ENCODE measurements at places on chromosomes 12 and 14.

DNA sequence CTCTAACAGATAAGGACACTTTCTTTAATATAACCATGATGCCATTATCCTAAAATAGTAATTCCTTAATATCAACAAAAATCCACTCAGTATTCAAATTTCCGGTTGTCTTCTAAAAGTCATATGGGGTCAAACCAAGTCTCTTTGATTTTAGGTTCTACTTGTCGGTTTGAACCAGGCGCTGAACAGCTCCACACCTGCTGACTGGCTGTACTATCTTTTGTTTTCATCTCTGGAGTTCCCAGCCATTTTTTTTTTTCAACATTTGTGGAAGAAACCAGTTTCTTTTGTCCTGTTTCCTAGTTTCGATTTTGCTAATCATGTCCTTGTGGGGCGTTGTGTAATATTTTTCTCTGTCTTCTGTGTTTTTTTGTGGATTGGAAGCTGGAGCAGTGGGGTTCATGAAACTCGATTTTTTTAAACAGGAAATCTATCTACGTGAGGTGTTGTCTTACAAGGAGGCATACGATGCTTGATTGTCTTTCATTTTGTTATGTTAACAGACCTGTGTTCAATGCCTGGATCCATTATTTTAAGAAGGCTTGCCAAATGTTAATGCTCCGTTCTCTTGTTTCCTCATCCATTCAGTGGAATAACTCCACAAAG, 50.2 kb downstream of the FZD10 start:
- peak; percentile 2 for DNase-seq

- peak; percentile 47 for DNase-seq
These were observed 219.5 kb downstream of the KIF26A start for GRCh38 chr14:104357689-104358527.

DNA sequence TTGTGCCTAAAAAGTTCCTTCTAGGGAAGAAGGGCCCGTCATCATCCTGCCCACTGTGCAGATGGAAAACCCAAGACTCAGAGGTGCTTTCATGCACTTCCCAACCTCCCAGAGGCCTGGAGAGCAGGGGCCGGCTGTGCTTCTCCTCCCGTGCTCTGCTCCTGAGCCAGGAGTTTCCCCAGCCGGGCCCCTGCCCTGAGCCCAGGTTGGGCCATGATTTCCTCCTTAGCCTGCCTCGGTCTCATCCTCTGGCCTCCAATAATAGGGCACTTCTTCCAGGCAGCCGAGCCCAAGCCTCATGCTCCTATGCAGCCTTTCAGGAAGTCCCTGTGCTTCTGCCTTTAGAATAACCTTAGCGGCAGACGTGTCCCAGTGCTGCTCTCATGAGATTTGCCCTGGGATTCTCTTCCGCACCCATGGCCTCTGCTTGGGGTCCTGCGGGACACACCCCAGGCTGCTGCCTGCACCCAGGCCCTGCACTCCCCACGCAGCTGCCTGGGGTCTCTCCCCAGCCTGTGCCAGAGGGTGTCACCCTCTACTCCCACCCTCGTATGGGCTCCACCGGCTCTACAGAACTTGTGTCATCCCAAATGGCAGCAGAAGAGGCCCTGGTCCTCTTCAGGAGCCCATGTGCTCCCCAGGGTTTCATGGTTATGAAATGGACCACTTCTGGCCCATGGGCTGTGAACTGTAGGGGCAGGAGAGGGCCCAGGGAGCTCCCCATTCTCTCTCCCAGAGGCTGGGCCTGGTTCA, 359.3 kb downstream of the ADGRD1 start:
- DNase-seq = peak; percentile 45

DNA sequence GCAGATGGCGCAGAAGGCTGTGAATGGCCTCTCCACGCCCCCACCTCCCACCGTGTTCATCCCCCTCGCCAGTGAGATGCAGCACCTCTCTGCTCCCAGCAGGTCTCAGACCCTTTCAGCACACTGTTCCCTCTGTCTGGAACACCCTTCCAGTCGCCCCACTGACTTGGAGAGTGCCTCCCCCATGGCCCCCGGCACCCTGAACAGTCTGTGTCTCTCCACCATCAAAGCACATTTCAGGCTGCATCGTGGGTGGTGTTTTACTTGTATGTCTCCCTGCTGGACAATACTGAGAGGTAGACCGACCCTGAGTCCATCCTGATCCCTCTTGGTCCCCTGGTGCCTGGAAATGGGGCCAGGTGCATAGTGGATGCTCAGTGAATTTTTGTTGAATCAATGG, 34.9 kb downstream of the CACNA2D4 start:
- DNase-seq = no peak

DNA sequence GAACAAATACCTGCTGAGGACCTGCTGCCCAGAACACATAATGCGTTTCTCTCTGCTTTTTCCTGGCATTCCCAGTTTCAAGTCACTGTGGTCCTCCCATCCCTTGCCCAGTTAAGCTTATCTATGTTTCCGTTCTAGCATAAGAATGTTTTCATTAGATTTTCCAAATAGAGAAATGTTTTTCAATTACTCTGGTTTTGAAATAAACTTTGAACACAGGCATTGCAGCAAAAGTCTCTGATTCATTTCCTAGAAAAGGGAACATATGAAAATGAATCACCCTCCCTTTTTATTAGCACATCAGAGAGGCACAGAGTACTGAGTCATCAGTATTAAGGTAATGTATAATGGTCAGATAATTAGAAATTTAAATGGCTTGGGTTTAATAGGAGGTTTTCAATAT, 201.1 kb upstream of the TMEM260 start:
- DNase-seq = no peak

DNA sequence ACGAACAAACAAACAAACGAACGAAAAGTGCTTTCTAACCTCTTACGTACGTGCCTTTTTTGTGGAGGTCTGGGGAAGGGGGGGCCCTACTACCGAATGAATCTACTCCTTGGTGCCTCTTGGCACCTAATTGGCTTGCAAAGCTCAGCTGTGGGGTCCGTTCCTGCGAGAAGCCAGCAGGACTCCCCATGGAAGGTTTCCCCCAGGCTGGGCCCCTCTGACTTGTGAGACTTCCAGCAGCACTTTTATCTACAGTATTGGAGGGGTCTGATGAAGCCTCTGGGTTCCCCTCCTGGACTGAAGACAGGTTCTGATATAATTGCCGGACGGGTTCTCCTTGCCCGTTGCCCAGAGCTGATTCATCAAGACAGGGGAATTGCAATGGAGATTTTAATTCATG, 1.2 kb upstream of the TMEM106C start:
- no peak for DNase-seq

- DNase-seq = peak; percentile 60
These were observed 5.8 kb upstream of the PUS1 start for GRCh38 chr12:131923260-131923659.

DNA sequence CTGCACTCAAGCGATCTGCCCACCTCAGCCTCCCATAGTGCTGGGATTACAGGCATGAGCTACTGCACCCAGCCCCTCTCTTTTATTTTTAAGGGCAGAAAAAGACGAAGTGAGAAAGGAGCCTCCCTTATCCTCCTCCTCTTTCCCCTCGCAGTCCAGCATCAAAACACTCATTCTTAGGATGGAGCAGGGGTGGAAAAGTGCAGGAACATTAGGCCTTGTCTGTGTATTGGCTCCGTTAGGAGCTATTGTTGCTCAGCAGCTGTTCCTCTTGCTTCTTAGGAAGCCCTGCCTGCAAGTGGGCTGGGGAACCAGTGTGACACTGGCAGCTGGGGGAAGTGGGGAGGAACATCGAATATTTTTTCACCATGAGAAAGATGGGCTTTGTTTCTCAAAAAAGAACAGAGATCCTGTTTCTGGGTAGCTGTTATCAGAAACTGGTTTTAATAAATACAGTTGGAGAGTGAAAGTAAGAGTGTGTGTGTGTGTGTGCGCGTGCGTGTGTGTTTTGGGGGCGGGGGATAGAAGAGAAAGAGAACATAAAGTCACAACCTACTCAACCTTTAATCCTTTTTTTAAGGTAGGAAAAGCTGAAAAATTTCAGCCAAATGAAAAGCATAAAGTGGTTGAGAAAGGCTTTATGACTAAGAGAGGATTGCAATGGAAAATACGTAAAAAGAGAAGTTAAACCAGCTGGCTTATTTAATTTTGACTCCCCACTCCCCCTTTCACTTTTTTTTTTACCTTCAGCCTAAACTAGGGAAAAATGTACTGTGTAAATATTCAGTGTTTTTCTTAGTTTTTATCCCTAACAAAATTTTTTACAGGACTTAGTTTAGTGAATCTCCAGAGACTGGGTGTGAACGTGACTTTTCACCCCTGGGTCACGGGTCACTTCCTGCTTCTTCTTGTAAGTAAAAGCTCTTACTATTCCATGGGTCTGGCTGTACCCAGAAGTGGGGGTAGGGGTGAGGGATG, 197.2 kb upstream of the PLEKHG7 start:
- no peak for DNase-seq

DNA sequence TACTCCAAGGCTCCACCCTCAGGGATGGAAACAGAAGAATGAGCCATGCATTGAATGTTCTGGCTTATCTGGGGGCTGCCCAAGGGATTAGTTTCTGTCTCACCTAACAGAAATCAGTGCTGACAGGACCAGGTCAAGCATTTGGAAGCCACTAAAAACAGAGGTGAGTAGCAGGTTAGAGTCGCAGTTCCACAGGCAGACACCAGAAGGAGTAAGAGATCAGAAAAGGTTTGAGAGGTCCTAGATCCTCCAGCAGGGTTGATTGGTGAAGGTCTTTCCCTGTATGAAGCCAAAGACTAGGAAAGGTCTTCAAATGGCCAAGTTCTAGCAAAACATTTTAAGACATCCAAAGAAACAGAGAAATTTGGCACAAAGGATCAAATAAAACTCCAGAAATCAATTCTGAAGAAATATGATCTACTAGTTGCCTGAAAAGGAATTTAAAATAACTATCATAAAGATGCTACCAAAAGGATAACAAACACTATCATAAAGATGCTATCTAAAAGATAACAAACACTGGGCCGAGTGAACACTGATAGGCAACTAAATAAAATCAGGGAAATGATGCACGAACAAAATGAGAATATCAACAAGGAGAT, 19.5 kb upstream of the TTC9 start:
- DNase-seq = peak; percentile 77

- peak; percentile 93 for DNase-seq
These were observed 155.1 kb downstream of the CEP83 start for GRCh38 chr12:94304566-94305061.

GRCh38 chr14:24979725-24980239, 70.2 kb downstream of the STXBP6 start:
- no peak for DNase-seq

- DNase-seq = no peak
These were observed 84.7 kb upstream of the OVCH1 start for GRCh38 chr12:29582146-29582545.

- DNase-seq = no peak
These were observed 9.2 kb downstream of the NIN start for GRCh38 chr14:50821510-50822464.

DNA sequence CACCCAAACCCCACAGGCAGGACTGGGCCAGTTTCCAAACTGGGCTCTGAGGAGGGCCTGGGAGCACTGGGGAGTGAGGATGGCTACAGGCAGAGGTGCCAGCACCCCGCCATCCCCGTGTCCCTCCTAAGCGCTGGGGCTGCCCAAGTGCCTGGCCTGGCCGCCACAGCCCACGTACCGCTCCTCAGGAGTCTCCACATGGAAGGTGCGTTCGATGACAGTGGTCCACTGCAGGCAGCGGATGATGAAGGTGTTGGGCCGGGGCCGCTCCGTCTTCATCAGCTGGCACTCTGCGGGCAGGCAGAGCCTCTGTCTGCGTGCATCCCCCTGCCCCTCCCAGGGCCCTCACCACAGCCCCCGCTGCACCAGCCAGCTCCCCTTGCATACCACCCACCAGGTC, 19.1 kb downstream of the AKT1 start:
- DNase-seq = no peak

GRCh38 chr12:80701388-80701787, 6.0 kb upstream of the MYF6 start:
- DNase-seq = no peak

- no peak for DNase-seq
These were observed 12.3 kb upstream of the ATP5MC2 start for GRCh38 chr12:53688134-53688533.
